ENCODE measurements at places on chromosomes 5 and 9.
A peak's percentile ranks its signal among the peaks of the same experiment; 100 is the strongest.

DNA sequence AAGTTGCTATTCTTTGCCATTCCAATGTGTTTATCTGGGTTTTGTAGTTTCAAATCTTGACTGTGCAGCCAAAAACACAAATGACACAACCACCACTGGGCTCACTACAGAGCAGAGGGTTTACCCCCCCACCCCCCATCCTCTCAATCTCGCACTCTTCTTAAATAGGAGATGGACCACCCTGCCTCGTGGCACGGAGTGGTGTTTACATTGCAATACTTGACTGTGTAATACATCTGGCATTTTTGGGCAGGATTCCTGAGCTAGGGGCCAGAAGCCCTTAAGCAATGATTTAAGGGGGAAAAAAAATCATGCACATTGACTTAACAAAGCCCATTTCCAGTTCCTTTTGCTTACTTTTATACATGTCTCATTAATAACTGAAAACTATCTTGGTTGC lies 19.0 kb downstream of the PTCH1 start:
- DNase-seq, result peak; percentile 47

GRCh38 chr5:52789851-52790250 lies 2.1 kb downstream of the ITGA1 start:
- no peak for DNase-seq

GRCh38 chr9:16884952-16885513 lies 14.6 kb upstream of the BNC2 start:
- peak; percentile 89 for DNase-seq

- no peak for DNase-seq
These were observed 9.5 kb downstream of the NPM1 start for GRCh38 chr5:171397190-171397589.
